A172 (cell line): ENCODE measurements at places on chromosomes 3 and 15.

DNA sequence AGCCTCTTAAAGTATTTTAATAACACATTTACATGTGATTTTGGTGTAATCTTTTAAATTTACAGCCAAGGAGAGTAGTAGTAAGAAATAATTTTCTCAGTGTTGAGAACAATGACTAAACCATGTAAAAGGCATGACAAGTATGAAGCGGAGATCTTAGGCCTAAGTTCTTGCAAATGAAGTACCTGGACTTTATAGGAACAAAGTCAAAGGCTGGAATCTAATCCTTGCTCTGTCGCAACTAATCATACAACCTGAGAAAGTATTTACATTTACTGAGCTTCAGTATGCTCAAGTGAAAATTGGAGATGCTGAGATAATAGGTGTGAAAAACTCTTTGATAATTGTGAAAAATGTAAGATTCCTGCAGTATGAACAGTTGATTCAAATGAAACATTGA, 86.4 kb upstream of the VGLL3 start:
- no peak for DNase-seq

DNA sequence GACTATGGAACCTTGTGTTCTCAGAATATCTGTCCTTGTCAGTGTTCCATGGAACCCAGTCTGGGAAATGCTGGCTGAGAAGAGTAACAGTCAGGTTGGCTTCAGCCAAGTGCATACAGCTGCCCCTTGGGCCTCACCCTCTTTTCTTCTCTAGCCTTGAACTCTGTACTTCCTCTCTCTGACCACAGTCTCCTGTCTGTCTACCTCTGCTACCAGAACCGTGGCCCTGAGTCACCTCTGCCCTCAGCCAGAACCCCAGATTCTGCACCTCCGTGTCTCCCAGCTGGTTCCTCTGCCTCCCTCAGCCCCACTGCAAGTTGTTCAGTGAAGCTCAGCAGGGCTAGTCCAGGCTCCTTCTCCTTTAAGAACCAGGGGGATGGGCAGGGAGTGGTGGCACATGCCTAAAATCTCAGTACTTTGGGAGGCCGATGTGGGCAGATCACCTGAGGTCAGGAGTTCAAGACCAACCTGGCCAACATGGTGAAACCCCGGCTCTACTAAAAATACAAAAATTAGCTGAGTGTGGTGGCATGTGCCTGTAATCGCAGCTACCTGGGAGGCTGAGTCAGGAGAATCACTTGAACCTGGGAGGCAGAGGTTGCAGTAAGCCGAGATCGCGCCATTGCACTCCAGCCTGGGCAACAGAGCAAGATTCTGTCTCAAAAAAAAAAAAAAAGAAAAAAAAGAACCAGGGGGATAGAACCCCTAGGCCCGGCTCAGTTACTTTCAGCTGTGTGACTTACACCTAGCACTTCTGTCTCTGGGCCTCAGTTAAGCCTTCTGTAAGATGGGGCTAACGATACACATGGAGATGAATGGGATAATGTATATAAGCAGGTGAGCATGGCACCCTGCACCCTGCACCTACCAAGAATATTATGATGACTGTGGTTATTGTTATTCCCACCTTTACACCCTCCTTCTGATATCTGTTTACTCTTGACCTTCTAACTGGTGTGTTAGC, 24.3 kb upstream of the TATDN2 start:
- no peak for DNase-seq

DNA sequence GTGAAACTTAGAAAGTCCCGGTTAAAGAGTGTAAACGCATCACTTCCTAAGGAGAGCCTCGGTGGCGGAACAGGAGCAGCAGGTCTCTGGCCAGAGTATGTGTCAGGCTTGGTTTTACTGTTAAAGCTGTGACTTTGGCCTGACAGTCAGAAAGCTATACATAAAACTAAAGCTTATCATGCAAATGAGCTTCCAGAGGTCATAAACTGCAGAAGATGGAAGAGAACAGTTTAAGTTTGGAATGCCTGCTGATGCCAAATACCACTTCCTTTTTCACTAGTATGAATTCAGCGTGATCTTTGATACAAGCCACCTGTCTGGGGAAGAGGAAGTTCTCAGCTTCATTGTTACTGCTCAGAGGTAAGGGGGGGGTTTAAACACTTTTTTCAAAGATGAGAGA, 125.1 kb upstream of the CTDSPL start:
- no peak for DNase-seq

DNA sequence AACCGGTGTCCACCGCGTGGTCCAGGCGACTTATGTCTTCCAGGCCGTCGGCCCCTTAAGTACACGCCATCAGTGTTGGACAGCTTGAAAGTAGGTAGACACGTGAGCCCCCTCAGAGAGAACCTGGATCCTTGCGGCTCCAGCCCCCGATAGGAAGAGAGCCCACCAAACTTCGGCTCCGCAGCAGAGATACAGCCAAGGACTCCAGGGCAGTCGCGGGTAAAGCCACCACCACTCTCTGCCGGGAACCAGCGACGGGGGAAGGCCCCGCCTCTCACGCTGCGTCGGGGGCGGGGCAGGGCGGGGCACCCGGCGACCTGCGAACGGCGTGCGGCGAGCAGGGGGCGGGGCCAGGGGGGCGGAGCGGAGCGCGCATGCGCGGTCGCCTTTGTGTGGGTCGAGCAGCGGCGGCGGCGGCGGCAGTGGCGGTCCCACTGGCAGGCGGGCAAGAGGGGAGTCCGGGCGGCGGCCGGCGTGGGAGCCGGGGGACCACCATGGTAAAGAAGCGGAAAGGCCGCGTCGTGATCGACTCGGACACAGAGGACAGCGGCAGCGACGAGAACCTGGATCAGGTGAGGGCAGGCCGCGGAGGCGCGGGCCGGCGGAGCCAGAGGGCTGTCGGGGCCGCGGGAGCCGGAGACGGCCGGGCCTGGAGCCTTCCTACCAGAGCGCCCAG, at the start of gene RTF1:
RTF1 (plus strand) TSS at position 354 of the 676 bp plus-strand sequence; CDS start at position 375, 21 bp downstream.
- peak; percentile 70 for DNase-seq

GRCh38 chr3:155231792-155232191, 61.7 kb downstream of the STRIT1 start:
- DNase-seq, result no peak

DNA sequence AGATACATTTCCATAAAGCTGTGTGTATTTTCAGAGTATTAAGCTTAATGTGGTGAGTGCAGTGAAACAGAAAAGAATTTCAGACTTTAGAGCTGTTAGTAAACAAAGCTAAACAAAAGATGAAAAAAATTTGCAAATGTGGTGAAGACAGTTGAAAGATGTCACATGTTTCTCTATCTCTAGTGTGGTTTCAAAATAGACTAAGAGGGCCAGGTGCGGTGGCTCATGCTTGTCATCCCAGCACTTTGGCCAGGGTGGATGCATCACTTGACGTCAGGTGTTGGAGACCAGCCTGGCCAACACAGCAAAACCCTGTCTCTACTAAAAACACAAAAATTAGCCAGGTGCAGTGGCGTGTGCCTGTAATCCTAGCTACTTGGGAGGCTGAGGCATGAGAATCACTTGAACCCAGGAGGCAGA, 466.0 kb upstream of the NR2F2 start:
- DNase-seq, result no peak
